ENCODE measurements at places on chromosomes 6 and 20.

DNA sequence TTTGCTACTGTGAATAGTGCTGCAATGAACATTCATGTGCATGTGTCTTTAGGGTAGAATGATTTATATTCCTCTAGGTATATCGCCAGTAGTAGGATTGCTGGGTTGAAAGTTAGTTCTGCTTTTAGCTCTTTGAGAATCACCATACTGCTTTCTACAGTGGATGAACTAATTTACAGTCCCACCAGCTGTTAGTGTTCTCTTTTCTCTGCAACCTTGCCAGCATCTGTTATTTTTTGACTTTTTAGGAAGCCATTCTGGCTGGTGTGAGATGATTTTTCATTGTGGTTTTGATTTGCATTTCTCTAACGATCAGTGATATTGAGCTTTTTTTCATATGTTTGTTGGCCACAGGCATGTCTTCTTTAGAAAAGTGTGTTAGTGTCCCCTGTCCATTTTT is 40.0 kb downstream of the PLG start:
- no peak for DNase-seq

GRCh38 chr20:23313271-23313670 is 37.3 kb upstream of the NXT1 start:
- no peak for DNase-seq

DNA sequence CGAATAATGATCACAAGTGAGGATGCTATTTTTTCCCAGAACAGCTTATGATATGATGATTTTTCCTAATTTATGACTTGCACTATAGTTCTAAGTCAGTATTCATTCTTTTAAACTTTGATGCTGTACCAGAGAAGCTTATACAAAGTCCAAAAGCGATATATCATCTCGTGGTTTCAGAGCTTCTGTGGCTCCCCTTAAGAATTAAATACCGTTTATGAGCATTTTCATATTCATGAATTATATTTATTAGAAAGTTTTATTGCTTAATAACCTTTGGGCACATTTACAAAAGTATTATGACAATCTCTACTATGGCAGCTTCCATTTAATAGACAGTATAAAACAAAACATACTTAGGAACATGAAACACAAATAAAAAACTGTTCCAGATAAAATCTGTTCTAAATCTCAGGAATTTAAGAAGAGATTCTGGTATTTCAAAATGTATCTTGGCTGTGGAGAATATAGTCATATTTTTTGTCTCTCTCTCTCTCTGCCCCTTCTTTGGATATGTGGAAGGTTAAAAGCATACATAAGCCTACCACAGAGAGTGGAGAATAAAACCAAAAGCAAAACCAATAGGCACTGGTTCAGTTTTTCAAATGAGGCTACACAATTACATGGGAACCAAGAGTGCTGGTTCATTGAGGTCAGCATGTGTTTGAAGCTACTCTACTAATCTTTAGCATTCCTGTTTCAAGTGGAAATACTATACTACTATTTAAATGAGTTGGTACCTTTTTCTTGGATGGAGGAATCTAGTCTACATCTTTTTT is 884.5 kb upstream of the GJE1 start:
- no peak for DNase-seq

GRCh38 chr6:137819740-137820139 is 47.3 kb upstream of the TNFAIP3 start:
- no peak for DNase-seq

- no peak for DNase-seq
Measured at GRCh38 chr20:38298768-38299288, 5.1 kb upstream of the BPI start.

DNA sequence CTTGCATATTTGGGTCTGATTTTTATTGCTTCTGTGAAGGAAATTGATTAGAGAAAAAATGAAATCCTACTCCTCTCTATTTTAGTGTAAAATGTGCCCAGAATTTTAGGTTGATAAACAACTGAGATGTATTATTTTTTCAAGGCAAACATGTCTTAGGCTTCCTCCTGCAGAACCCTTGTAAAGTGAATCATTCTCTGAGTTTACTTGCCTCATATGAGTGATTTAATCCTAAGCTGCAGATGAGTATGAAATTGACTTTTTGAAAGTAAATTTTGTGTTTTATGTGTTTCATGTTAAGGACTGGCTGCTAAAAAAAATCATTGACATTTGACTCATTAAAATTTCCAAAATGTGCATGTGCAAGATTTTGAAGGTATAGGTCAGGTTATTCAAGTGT is 138.5 kb upstream of the PHACTR1 start:
- DNase-seq = no peak

DNA sequence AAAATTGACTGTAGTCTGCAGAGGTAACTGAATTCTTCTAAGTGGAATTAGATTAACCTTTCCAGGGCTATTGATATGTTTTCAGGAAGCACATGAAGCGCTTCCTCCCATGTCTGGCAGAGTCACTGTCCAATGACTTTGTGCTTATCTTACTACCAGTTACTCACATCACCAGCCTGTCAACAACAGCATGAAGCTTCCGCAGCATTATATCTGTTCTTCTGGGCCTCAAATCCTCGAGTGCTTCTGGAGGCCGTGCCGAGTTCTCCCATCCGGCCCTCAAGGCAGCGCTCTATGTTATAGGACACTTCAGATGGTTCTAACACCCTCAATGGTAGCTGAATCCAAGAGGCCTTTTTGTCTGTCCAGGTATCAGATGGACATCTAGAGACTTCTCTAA is 33.2 kb downstream of the PSMG4 start:
- no peak for DNase-seq

DNA sequence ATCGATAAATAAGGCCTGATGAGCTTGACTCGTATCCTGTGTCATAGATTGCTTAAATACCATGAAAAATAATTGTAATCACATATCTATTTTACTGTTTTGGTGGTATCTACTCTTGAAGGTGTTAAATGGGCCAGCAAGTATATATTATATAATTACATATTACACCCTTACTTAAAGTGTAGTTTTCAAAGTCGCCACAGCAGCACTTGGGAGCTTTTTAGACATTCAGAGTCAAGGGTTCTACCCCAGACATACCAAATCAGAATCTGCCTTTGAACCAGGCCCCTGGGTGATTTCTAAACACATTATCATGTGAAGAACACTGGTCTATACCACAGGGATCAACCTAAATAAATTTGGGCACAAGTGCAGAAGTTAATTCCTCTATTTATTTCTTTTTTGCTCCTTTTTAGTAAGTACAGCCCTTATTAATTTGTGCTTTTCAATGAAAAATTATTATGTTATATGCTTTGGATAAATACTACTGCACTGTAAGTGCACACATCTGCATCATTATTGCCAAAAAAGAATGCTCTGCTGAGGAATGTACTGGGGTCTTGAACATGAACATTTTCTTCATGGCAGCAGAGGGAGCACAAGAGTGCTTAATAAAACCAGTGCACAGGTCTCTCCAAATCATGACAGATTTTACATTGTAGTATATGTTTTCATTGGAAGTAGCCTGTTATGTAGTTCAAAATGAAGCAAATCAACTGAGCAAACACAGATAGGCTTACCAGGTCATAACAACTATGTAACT is 3.1 kb upstream of the ATXN1 start:
- no peak for DNase-seq

DNA sequence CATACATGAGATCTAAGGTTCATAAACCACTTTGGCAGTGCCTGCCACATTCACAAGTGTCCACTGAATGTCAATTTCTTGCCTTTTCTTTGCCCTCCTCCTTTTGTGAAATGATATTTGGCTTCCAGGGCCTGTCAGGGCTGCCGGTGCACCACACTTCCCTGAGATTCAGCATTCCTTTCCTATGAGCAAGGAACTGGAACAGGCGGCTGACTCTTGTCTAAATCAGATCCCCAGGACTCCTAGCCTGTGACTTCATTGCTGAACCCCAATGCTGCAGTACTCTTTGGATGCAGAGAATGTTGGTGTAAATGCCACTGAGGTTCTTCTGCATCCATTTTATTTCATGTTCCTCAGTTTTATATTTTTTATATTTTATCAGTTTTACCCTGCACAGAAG is 172.2 kb downstream of the ARID1B start:
- DNase-seq = peak; percentile 67

DNA sequence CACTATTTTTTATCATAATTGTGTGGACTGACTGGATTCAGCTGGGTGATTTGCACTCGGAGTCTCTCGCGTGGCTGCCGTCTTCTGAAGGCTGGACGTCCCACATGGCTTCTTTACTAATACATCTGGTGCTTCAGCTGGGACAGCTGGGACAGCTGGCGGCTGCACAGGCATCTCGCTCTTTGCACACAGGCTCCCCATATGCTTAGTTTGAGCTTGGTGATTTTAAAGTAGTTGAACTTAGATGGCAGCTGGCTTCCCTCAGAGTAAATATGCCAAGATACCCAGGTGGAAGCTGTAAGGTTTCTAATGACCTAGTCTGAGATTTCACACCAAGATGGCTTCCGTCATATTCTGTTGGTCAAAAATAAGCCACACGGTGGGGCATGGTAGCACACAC is 38.7 kb upstream of the PPP1R3G start:
- no peak for DNase-seq

- DNase-seq = peak; percentile 33
Measured at GRCh38 chr6:145562771-145563615, 172.3 kb downstream of the EPM2A start.

- no peak for DNase-seq
Measured at GRCh38 chr6:53672237-53672636, 6.7 kb upstream of the KLHL31 start.

- DNase-seq = no peak
Measured at GRCh38 chr6:25024821-25025220, 89.1 kb upstream of the RIPOR2 start.

DNA sequence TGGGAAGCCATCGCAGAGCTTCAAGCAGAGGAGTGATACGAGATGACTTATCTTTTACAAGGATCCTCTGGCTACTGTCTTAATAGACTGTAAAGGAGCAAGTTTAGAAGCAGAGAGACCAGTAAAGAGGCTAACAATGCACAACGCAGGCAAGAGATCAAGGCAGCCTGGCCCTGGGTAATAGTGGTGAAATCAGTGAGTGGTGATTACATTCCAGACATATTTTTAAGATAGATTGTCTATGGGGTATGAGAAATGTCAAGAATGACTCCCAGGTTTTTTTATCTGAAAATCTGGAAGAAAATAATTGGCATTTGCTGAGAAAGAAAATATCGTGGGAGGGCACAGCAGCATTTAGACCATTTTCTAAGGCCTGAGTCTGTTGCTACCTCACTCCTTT is 213.6 kb upstream of the HTR1E start:
- DNase-seq = no peak

DNA sequence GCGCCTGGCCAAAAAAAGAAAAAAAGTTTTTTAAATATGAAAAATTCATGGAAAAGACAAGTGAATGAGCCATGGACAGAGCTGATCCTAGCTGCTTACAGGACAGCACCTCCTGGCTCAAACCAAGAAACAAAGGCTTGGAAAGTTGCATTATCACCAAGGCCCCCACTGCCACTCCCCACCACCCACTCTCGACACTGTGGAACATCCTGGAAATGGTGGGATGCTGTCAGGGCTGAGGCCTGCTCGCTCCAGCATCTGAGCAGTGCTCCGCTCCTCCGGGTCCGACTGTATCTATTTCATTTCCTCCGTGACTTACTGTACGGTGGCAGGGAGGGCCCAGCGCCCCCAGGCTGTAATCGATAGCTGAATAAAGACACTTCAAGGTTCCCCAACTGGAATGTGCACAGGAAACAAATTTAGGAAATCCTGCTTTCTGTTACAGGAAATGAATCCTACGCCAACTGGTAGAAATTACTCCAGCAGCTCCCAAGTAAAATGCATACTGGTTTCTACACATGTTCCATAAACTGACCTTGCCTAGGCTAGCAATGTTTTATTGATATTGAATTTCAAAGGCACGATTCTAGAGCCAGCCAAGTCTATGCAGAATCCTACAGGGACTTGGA is 109.5 kb upstream of the NFATC2 start:
- DNase-seq = no peak

DNA sequence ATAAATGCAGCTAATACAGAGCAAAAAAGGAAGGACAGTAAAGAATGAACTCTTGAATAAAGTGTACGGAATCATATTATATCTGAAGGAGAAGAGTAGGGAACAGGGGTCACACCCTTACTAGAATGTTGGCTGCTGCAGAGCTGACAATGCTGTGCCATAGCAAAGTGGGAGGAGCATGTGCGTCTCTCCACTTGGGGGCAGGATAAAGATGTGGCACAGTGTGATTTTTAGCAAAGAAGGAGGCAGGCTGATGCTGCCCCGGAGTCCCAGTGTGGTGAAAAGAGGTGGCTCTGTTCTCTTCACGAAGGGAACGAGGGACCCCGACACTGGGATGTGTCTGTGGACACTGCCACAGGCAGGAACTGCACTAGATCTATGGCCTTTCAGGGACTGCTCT is 67.5 kb downstream of the INSM1 start:
- DNase-seq = no peak

DNA sequence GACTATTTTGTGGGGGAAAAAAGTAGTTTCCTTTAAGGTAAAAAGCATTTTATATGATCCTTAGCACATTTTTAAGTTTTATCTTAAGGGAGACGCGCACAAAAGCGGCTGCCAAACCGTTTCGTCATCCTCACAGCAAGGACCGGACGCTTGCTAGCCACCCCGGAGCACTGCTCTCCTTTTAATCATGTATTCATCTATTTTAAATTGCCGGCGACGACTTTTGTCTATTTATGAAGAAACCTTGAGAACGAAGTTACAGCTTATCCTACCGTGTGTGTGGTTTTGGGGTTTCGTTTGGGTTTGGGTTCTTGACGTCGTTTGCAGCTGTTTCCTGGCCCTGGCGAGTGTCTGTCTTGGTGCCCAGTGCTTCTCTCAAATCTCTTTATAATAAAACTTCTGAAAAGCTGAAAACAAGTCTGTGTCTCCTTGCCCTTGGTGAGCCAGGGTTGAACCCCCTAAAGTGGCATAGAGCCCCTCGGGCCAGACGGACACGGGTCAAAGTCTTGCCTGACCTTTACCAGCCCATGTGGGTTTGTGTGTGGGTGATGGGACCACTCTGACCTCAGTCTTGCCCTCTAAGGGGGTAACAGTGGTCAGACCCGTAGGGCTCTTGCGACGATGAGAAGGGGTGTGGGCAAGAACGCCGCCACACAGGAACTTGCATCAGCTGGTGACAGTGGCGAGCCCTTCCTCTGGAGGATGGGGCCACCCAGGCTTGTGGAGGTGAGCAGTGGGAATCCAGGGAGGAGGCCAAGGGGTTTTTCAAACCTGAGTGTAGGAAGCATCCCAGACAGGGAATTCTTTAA is 117.6 kb downstream of the JPH2 start:
- no peak for DNase-seq

DNA sequence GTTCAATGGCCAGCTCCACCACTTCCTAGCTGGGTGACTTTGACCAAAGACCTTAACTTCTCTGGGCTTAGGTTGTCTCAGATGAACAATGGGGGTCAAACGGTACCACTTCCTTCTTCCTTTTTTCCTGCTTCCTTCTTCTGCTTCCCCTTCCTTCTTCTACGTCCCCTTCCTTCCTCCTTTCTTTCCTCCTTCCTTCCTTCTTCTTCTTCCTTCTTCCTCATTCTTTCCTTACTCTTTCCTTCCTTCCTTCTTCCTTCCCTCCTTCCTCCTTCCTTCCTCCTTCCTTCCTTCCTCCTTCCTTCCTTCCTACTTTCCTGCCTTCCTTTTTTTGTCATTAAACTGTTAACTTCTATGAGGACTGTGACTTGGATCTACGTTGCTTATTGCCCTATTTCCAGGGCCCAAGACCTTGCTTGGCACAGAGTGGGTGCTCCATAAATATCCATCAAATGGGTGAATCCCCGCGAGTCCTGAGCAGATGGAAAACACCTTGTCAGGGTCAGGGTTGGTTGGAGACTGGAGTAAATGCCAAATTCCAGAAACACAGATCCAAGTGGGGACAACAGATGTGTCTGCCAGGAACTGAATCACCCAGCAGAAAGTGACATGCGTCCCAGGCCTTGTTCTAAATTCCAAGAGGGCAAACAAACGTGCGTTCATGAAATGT is 243.3 kb downstream of the PREX1 start:
- DNase-seq = no peak
